ENCODE measurements at places on chromosomes 1 and 21.

- H3K36me3 ChIP-seq = no peaks in the 10 kb centered on the region
- H3K27me3 ChIP-seq = no peaks in the 10 kb centered on the region
- no peak overlapping the region for H3K4me3 ChIP-seq
- no peaks in the 10 kb centered on the region for H3K4me1 ChIP-seq
- DNase-seq = no peak
- no peak overlapping the region for H3K27ac ChIP-seq
Measured at GRCh38 chr1:209517681-209518050, 65.8 kb upstream of the CAMK1G start.

DNA sequence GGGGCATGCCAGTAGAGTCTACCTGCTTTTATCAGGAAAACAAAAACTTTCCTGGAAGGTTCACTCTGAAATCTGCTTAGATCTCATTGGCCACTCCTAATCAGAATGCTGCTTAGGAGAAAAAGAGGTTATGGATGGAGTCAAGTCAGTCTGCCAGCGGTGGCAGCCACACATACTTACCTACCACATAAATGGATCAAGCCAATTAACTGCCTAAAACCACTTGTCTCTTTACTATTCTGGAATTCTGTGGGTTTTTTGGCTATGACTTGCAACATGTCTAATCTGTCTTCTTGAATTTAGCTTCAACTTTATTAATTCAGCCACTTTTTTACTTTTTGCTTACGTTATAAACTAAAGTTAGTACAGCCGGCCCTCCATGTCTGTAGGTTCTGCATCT lies 140.2 kb upstream of the SERTAD4 start:
- H3K27me3 ChIP-seq = no peaks in the 10 kb centered on the region
- no peaks in the 10 kb centered on the region for H3K4me1 ChIP-seq
- H3K27ac ChIP-seq = no peak overlapping the region
- no peaks in the 10 kb centered on the region for H3K36me3 ChIP-seq
- no peak overlapping the region for H3K4me3 ChIP-seq

GRCh38 chr1:94872771-94873495 lies 52.8 kb downstream of the SLC44A3 start:
- no peak overlapping the region for H3K4me3 ChIP-seq
- no peaks in the 10 kb centered on the region for H3K36me3 ChIP-seq
- H3K27me3 ChIP-seq = no peaks in the 10 kb centered on the region

GRCh38 chr1:28233264-28233606 lies 406 bp upstream of the DNAJC8 start:
- no peaks in the 10 kb centered on the region for H3K36me3 ChIP-seq
- H3K27me3 ChIP-seq = no peaks in the 10 kb centered on the region
- H3K27ac ChIP-seq = peak overlapping the region; percentile 70
- no peak for DNase-seq
- H3K4me3 ChIP-seq = peak overlapping the region; percentile 87
- H3K4me1 ChIP-seq = peaks cover 7% of the 10 kb centered on the region

GRCh38 chr1:25169610-25170009 lies 62.7 kb downstream of the SYF2 start:
- no peak for DNase-seq
- no peaks in the 10 kb centered on the region for H3K4me1 ChIP-seq
- H3K27me3 ChIP-seq = no peaks in the 10 kb centered on the region

GRCh38 chr1:107229711-107230110 lies 88.9 kb downstream of the NTNG1 start:
- H3K27me3 ChIP-seq = no peaks in the 10 kb centered on the region
- DNase-seq = no peak
- H3K36me3 ChIP-seq = no peaks in the 10 kb centered on the region
- no peak overlapping the region for H3K4me3 ChIP-seq

DNA sequence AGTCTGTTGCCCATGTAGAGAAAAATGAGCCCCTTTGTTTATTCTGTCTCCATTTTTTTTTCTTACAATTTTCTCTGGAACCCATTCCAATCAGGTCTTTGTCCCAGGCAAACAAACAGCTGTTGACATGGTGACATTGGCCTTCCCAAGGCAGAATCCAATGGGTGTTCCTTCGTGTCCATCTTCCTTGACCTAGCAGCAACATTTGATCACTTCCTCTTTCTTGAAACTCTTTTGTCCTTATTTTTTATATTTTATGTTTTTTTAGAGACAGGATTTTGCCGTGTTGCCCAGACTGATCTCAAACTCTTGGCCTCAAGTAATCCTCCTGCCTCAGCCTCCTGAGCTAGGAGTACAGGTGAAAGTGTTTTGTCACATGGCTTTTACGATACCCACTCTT lies 65.4 kb upstream of the CACNA1E start:
- H3K27me3 ChIP-seq = no peaks in the 10 kb centered on the region
- no peak overlapping the region for H3K27ac ChIP-seq
- no peaks in the 10 kb centered on the region for H3K4me1 ChIP-seq
- no peak overlapping the region for H3K4me3 ChIP-seq
- no peaks in the 10 kb centered on the region for H3K36me3 ChIP-seq

GRCh38 chr1:25217015-25217414 lies 15.3 kb downstream of the SYF2 start:
- no peak overlapping the region for H3K27ac ChIP-seq
- no peak overlapping the region for H3K4me3 ChIP-seq
- no peaks in the 10 kb centered on the region for H3K4me1 ChIP-seq
- no peaks in the 10 kb centered on the region for H3K36me3 ChIP-seq
- H3K27me3 ChIP-seq = no peaks in the 10 kb centered on the region

GRCh38 chr1:43422995-43423671 lies 30.6 kb downstream of the HYI start:
- H3K4me1 ChIP-seq = no peaks in the 10 kb centered on the region
- H3K27ac ChIP-seq = no peak overlapping the region
- H3K27me3 ChIP-seq = no peaks in the 10 kb centered on the region
- no peak for DNase-seq

GRCh38 chr1:35432231-35432630 lies 125.0 kb downstream of the KIAA0319L start:
- DNase-seq = no peak
- H3K27me3 ChIP-seq = no peaks in the 10 kb centered on the region
- no peaks in the 10 kb centered on the region for H3K36me3 ChIP-seq
- H3K4me3 ChIP-seq = no peak overlapping the region
- no peaks in the 10 kb centered on the region for H3K4me1 ChIP-seq

DNA sequence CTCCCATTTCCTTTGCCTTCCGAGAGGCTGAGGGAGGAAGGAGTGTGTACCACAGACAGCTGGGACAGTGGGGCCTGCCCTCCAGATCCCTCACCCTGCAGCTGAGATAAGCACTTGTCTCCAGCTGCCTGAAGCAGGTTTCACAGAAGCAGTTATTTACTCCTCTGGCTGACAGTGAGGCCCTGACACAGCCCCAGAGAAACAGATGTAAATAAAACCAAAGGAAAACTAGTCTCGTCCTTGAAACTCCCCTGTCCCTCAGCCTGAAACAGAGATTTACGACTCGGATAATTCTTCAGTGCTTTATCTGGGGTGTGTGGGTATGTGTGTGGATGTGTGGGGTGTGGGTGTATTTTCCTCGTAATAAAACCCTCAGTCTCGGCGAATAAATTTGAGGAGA lies 181.1 kb downstream of the IGSF21 start:
- H3K4me1 ChIP-seq = no peaks in the 10 kb centered on the region
- no peak for DNase-seq

GRCh38 chr1:91781371-91781825 lies 104.6 kb downstream of the TGFBR3 start:
- H3K27ac ChIP-seq = no peak overlapping the region
- peaks cover 34% of the 10 kb centered on the region for H3K4me1 ChIP-seq
- no peak for DNase-seq
- no peaks in the 10 kb centered on the region for H3K36me3 ChIP-seq
- no peak overlapping the region for H3K4me3 ChIP-seq

DNA sequence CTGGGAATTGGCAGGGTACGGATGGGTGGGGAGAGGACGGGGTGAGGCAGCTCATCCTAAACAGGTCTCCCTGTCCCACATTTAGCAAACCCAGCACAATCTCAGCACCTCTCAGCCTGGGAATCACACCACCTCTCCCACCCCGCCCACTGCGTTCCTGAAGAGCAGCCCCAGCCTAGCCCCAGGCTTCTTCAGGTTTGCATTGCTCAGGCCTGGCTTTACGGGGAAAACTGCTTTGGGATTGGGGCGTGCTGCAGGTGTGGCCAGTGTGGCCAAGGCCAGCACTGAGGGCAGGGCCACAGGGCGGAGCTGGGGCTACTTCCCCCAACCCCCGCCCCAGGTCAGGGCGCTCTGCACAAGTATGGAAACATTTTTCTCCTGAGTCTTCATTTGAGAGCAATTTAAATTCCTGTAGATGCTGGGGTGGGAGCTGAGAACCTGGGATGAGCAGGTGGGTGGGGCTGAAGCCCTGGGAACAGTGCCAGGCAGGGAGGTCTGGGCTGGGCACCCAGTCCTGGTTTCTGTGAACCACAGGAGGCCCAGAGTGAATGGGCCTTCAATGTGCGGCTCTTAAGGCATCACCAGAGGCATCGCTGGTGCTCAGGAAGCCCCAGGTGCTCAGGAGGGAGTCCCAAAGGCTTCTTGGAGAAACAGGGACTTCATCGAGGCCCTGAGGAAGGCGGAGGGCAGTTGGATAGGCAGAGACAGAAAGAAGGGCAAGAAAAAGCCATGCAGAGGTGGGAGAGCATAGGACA lies 24.1 kb downstream of the TNNT2 start:
- DNase-seq = no peak
- H3K27me3 ChIP-seq = no peaks in the 10 kb centered on the region
- H3K4me1 ChIP-seq = no peaks in the 10 kb centered on the region
- H3K27ac ChIP-seq = no peak overlapping the region
- H3K4me3 ChIP-seq = no peak overlapping the region
- H3K36me3 ChIP-seq = no peaks in the 10 kb centered on the region

DNA sequence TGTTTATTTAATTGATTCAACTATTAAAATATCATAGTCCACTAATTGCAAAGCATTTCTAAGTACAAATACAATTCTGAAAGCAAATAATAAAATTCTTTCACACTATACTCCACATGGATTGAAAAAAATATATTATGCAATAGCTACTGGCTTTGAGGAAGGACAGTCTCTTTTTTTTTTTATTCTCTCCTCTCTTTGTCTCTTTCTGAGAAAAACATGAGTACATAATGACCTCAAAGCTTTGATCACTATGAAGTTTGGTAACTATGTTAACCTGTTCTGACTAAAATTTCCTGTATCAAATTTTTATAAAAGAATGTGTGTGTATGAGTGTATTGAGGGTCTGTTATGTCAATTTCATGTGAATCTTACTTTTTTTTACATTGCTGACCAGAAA lies 96.2 kb downstream of the RGS2 start:
- no peak overlapping the region for H3K27ac ChIP-seq
- DNase-seq = no peak

DNA sequence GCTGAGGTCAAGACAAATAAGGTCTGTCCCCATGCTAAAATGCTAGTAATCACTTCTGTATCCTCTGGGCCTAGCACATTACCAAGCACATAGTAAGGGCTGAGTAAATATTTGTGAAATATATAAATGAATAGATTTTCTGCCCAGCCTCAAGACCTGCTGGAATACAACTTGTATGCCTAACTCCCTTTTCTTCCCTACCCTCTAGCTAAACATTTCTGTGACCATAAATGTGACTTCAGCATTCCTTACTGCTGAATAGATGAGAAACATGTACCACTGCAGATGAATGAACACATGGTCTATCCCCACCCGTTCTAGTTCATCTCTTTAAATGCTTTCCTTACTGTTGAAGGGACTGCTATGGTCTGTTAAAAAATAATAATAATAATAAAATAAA lies 209.0 kb upstream of the HOOK1 start:
- no peak overlapping the region for H3K27ac ChIP-seq
- H3K27me3 ChIP-seq = no peaks in the 10 kb centered on the region
- H3K4me3 ChIP-seq = no peak overlapping the region

Measured in ovary (tissue), 10 donors.